Tibial nerve (tissue), 4 donors: ENCODE measurements at places on chromosomes 6 and 20. TPM values are rescaled to one million over a fixed set of nuclear protein-coding genes. Genes with fewer than 3 reads are reported as not detected.

The PBOV1 gene
- total RNA-seq: not detected

The RHAG gene
- 1.7 TPM for total RNA-seq

The RNGTT gene
- 20.1 TPM for total RNA-seq

- no peaks in the 10 kb centered on the region for H3K27me3 ChIP-seq
- H3K36me3 ChIP-seq: no peaks in the 10 kb centered on the region
- no peak for DNase-seq
- no peak overlapping the region for H3K4me3 ChIP-seq
Measured at GRCh38 chr20:7463290-7463689, 477.0 kb downstream of the HAO1 start.

GRCh38 chr6:159815410-159815809, 15.3 kb downstream of the PNLDC1 start:
- no peak overlapping the region for H3K4me3 ChIP-seq
- DNase-seq: no peak
- no peaks in the 10 kb centered on the region for H3K27me3 ChIP-seq

DNA sequence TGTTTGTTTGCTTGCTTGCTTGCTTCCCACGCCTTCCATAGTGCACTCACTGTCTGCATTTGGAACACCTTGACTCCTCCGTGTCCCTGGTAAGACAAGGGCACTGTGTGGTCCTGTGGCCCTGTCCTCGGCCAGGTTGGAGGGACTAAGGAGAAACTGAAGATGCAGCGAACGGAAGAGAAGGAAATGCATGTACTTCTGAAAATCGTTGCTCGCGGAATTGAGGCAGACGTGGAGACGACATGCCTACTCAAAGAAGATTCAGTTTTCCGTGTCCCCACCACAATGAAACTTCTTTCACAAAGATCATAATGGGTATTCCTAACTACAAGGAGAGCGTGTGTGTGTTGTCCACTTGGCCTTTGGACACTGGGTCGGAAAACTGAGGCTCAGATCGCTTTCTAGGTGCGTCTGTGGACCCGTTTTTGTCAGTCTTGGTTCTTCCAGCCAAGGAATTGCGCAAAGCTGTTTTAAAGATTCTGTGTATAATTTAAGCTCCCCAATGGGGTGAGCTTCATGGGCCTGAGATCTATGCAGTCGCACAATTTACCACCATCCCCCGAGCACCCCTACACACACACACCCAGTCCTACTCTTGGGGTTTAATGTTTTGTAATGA, 120.4 kb upstream of the ZNF184 start:
- peak overlapping the region; percentile 13 for H3K4me3 ChIP-seq
- no peaks in the 10 kb centered on the region for H3K36me3 ChIP-seq
- DNase-seq: no peak
- no peaks in the 10 kb centered on the region for H3K27me3 ChIP-seq
- H3K27ac ChIP-seq: no peak overlapping the region

- H3K4me3 ChIP-seq: peak within 1 kb of the TSS; percentile 56
- no peaks in the 10 kb centered on the region for H3K36me3 ChIP-seq
Measured at GRCh38 chr6:137044366-137045221, at the start of gene IL20RA. IL20RA (minus strand) TSS chr6:137044965; CDS start chr6:137044728, 237 bp downstream.

DNA sequence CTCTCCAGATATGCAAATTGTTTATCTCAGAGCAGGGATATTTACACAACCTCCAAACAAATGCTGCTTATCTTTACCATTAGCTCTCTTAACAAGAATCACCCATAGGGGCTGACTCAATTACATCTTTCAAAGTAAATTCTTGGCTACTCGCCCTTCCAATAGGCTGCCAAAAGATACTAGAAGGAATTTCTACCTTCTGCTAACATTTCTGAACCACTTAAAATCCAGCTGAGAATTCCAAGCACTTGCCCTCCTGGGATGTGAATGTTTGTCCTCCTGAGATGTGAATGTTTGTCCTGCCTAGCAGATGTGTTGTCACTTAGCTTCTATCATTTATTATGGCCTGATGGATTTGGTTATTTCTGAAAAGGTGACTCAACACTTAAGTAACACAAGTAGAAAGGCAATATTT, 388.0 kb downstream of the GJA1 start:
- H3K4me1 ChIP-seq: no peaks in the 10 kb centered on the region
- no peaks in the 10 kb centered on the region for H3K27me3 ChIP-seq
- no peak overlapping the region for H3K27ac ChIP-seq
- no peak overlapping the region for H3K4me3 ChIP-seq
- DNase-seq: no peak

DNA sequence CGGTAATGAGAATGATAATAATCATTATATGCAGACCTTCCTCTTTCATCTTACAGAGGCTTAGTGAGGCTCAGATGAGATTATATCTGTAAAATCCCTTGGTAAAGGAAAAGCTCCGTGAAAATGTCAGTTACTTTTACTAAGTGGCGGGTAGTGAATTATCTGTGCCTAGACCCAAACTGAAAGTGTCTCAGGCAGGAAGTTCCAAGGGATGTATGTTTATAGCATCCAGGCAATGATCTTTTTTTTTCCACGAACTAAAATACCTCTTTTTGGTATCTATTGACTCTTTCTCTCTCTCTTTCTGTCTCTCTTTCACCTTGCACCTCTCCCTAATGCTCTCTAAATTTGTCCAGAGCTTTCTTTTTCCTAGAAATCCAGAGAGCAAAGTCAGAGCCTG, 5.0 kb downstream of the TCF21 start:
- H3K4me1 ChIP-seq: peaks cover 58% of the 10 kb centered on the region
- no peak overlapping the region for H3K27ac ChIP-seq
- no peaks in the 10 kb centered on the region for H3K27me3 ChIP-seq
- no peak overlapping the region for H3K4me3 ChIP-seq
- H3K36me3 ChIP-seq: no peaks in the 10 kb centered on the region
- no peak for DNase-seq

The CST5 gene
- not detected for total RNA-seq

The BHLHE23 gene
- total RNA-seq: not detected

The NQO2 gene
- total RNA-seq: 33.6 TPM

The LST1 gene
- 15.7 TPM for total RNA-seq

The SRC gene
- 36.9 TPM for total RNA-seq

The LY6G6D gene
- not detected for total RNA-seq

The PPP1R14C gene
- total RNA-seq: 0.42 TPM

DNA sequence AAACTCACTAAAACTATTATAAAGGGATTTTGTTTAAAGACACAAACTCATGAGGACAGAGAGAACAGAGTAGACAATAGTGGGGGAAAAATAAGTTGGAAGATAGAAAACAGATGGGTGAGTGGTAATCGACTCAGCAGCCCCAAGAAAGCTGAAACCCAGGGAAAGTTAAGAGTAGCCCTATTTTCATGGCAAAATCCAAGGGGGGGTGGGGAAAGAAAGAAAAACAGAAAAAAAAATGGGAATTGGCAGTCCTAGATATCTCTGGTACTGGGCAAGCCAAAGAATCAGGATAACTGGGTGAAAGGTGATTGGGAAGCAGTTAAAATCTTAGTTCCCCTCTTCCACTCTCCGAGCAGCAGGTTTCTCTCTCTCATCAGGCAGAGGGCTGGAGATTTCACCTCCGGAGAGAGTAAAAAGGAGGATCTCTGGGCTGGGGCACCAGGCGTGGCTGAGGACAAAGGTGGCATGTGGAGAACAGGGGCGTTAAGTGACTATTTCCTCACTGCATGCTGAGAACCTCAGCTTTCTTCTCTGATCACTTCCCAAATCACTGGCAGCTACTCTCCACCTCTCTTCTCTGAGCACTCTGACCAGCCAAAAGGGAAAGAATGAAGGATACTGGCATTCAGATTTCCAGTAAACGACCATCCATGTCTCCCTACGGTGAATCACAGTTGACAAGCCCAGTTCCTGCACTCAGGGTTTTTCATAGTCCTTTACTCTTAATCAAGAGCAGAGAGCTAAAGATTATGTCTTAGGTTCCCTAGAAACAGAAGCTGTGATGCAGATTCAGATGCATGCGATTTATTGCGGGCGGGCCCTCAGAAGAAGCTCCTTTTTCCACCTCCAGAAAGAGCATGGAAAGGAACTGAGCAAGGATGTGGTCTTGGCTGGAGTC, 7.3 kb upstream of the RNF24 start:
- H3K27ac ChIP-seq: peak overlapping the region; percentile 18
- no peak overlapping the region for H3K4me3 ChIP-seq
- H3K27me3 ChIP-seq: no peaks in the 10 kb centered on the region

DNA sequence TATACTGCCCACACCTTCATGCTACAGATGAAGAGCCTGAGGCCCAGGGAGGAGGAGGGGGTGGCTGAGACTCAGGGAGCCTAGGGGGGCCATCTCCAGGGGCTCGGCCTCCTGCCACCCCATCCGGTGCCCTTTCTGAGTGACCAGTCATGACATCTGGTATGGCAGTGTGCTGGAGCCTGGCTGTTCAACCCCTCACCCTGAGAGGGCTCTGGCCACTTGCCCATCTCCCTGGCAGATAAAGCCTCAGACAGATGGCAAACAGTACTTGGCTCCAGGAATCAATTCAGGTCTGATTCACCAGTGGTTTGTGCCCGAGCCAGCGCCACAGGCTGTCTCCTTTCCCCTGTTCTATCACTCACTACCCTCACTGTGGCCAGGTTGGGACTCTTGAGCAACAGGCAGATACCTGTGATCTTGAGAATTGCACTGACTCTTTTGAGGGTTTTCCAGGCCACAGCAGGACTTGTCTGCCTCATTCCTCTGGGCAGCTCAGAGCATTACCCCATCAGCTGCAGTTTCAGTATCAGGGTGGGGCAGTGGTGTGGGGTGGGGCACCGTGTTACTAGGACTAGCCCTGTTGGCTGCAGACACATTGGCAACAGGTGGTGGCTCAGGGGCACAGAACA, 22.8 kb downstream of the SRSF3 start:
- H3K4me3 ChIP-seq: no peak overlapping the region
- H3K27me3 ChIP-seq: no peaks in the 10 kb centered on the region
- H3K36me3 ChIP-seq: peaks cover 31% of the 10 kb centered on the region
- H3K27ac ChIP-seq: peak overlapping the region; percentile 47

The SEC23B gene
- total RNA-seq: 48.1 TPM

The THBS2 gene
- total RNA-seq: 58.4 TPM

DNA sequence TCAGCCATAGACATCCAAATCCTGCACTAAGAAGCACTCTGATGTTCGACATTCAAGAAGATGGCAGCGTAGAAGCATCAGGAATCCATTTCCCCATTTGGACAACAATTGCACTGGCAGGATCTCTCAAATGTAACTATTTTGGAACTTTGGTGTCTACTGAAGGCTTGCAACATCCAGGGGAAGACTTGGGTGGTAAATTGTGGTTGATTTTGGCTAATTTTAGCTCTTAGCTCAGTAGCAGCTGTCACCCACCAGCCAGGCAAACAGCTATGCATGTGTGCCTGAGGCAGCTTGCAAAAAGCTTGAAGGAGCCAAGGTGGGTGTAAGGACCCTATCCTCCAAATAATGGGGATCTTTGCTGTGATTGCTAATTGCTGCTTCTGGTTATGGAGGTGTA, 35.1 kb upstream of the PPP1R3G start:
- H3K4me1 ChIP-seq: no peaks in the 10 kb centered on the region
- H3K27me3 ChIP-seq: no peaks in the 10 kb centered on the region
- no peak overlapping the region for H3K4me3 ChIP-seq
- no peak for DNase-seq
- no peaks in the 10 kb centered on the region for H3K36me3 ChIP-seq

- no peak for DNase-seq
- H3K4me3 ChIP-seq: no peak overlapping the region
- H3K36me3 ChIP-seq: no peaks in the 10 kb centered on the region
- H3K4me1 ChIP-seq: no peaks in the 10 kb centered on the region
- no peaks in the 10 kb centered on the region for H3K27me3 ChIP-seq
Measured at GRCh38 chr6:99810295-99810694, 183.7 kb downstream of the MCHR2 start.

- H3K27me3 ChIP-seq: no peaks in the 10 kb centered on the region
- H3K4me3 ChIP-seq: no peak overlapping the region
Measured at GRCh38 chr20:38872491-38873049, 53.6 kb upstream of the FAM83D start.

The TAP2 gene
- 19.9 TPM for total RNA-seq

The ASIP gene
- total RNA-seq: 10.5 TPM

The VEGFA gene
- total RNA-seq: 220 TPM

- H3K4me1 ChIP-seq: no peaks in the 10 kb centered on the region
- no peaks in the 10 kb centered on the region for H3K36me3 ChIP-seq
- no peak for DNase-seq
- H3K27me3 ChIP-seq: no peaks in the 10 kb centered on the region
Measured at GRCh38 chr20:32075534-32075933, 23.5 kb downstream of the HCK start.

DNA sequence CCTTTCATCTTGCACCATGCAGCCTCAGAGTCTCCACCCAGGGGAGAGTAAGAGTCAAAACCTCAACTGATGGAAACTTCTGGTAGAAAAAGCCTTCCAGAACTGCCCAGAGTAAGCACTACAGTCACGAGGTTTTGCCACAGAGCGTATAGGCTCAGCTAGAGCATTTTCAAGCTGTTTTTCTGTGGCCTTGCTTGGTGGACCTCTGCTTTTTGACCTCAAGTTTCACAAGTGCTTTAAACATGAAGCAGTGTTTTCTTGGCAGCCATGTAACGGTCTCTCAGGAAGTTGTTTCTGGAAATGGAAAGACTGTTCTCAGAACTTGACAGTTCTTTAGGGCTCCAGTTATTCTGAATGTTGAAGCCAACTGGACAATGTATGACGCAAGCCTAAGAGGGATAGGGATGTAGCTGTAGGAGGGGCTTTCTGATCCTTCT, 146.5 kb downstream of the ZDHHC14 start:
- H3K27ac ChIP-seq: peak overlapping the region; percentile 46
- DNase-seq: no peak
- H3K36me3 ChIP-seq: no peaks in the 10 kb centered on the region
- peaks cover 34% of the 10 kb centered on the region for H3K4me1 ChIP-seq

- DNase-seq: no peak
- no peaks in the 10 kb centered on the region for H3K36me3 ChIP-seq
- H3K4me3 ChIP-seq: no peak overlapping the region
- no peaks in the 10 kb centered on the region for H3K4me1 ChIP-seq
- no peak overlapping the region for H3K27ac ChIP-seq
Measured at GRCh38 chr6:90894285-90895130, 307.6 kb upstream of the MAP3K7 start.

DNA sequence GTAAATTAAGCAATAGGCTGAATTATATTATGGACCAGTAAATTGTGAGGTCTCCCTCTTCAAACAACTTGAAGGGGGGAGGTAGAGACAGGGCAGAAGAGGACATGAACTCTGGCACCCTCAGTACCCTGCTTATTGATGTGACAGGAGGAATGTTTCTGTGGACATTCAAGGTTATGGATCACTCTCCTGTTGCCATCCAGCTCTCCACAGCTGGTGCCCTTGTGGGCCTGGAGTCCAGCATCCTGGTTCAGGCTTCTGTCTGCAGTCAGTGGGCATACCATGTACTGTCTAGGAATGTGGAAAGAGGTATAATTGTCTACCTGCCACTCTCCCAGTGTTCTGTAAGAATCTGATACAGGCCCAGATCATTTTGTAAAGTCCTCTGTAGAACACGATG, 55.6 kb downstream of the FAM120B start:
- H3K27me3 ChIP-seq: no peaks in the 10 kb centered on the region
- no peak for DNase-seq
